HS-5 (cell line): ENCODE measurements at places on chromosomes 1 and 21.

DNA sequence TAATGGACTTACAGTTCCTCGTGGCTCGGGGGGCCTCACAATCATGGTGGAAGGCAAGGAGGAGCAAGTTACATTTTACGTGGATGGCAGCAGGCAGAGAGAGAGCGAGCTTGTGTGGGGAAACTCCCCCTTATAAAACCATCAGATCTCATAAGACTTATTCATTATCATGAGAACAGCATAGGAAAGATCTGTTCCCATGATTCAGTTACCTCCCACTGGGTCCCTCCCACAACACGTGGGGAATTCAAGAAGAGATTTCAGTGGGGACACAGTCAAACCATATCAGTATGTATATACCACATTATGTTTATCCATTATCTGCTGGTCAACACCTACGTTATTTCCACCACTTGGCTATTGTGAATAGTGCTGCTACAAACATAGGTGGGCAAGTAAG, 352.3 kb upstream of the B3GALT2 start:
- no peak for DNase-seq

- no peak for DNase-seq
Measured at GRCh38 chr21:39625211-39625895, 12.6 kb downstream of the B3GALT5 start.

DNA sequence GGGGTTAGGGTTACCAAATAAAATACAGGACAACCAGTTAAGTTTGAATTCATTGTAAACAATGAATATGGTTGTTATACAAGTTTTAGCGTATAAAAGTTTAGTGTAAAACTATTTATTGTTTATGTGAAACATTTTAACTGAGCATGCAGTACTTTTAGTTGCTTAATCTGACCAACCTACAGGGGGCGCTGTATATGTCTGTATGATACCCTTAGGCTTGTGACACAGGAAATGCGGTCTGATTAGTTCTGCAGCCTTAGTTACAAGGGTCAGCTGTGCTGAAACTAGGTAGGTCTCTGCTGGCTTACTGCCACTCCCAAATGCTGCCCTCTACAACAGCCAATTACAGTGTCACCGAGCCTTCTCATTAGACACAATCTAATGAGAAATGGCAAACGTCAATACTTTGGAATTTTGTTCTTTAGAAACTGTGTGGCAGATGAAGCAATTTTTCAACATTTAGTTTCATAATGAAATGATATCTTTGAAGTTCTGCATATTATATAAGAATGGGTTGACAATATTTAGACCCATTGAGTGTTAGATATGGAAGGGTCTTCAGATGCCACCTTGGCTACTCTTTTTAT, 56.2 kb downstream of the NTNG1 start:
- DNase-seq, result no peak

GRCh38 chr1:51956528-51957509, 33.7 kb downstream of the RAB3B start:
- DNase-seq, result peak; percentile 44
